ENCODE measurements at places on chromosomes 4 and X.

- DNase-seq, result no peak
These were observed 8.1 kb downstream of the MORF4L2 start for GRCh38 chrX:103678199-103678993.

- DNase-seq, result peak; percentile 6
These were observed 156.1 kb downstream of the ZNF330 start for GRCh38 chr4:141376769-141377168.

DNA sequence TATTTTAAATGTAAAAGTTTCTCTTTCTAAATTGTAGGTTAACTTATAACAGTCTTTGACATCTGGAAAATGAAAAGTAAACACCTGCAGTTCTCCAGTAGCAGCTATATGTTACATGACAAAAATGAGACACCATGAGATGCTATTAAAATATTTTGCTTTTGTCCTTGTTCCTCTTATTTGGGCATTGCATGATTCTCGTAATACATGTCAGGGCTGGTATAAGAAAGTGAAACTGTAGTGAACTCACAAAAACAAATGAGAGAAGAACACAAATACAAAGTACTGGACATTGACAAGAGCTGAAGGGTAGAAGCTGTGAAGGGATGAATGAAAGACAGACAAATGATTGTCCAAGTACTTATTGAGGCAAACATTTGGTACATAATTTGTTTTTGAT is 9.0 kb downstream of the GK2 start:
- DNase-seq, result no peak

GRCh38 chr4:26344901-26345564 is 24.2 kb downstream of the RBPJ start:
- DNase-seq, result no peak

DNA sequence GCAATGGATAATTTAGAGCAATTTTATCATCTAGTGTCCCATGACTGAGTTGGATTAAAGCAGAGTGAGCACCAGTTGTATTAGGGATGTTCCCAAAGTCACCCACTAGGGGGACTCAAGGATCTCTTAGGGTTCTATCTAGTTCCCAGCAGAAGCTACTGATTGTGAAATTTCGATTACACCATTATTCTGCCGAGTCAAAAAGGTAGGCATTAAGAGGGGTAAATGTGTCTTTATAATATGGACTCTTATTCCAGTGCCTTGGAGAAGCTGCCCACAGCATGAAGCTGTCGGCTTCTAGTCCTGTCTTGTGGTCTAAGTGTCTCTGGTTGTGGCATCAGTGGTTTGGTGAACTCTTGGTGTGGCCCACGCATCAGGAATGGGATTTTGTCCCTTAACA is 53.3 kb downstream of the RGS12 start:
- no peak for DNase-seq

DNA sequence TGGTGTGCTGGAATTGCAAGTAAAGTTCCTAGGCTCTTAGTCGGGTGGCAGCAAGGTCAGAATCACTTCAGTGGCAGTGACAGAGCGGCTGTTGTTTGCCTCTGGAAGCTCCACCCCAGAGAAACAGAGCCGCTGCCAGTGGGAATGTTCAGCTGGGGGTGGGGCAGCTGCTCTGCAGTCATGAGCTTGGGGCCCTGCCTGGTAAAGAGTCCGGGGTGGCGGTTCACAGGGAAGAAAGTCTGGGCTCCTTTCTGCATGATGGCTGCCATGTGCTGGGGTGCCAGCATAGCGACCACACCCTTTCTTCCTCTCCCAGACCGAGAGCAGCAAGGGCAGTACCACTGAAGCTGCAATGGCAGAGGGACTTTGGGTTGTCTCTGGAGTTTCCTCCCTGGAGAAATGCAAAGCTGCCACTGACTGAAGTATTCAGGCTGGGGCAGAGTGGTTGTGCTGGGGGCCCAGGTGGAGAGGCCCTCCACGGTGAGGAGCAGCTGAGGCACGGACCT is 108.8 kb upstream of the CENPE start:
- no peak for DNase-seq
